ENCODE measurements at places on chromosomes 7 and 10.

GRCh38 chr7:158106272-158106671, 481.4 kb downstream of the PTPRN2 start:
- DNase-seq: no peak

GRCh38 chr7:51318886-51319579, 2.4 kb upstream of the COBL start:
- no peak for DNase-seq

DNA sequence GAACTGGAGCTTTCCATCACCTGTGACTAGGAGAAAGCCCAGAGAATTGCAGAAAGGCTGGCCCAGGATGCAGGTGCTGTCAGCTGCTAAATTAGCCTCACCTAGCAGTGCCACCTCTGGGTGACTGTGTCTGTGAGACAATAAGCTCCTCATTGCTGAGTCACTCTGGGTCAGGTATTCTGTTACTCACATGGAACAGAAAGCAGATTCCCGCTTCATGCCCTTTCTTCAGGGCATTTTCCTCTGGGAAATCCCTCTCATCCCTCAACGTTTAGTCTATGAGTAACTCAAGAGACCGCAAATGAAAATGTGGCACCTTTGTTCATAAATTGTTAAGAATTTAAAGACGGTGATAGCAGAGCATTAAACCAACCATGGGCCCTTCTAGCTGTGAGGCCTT, 184.0 kb downstream of the ADAM12 start:
- DNase-seq: no peak

- no peak for DNase-seq
Measured at GRCh38 chr10:125097409-125098070, 62.8 kb downstream of the CTBP2 start.

DNA sequence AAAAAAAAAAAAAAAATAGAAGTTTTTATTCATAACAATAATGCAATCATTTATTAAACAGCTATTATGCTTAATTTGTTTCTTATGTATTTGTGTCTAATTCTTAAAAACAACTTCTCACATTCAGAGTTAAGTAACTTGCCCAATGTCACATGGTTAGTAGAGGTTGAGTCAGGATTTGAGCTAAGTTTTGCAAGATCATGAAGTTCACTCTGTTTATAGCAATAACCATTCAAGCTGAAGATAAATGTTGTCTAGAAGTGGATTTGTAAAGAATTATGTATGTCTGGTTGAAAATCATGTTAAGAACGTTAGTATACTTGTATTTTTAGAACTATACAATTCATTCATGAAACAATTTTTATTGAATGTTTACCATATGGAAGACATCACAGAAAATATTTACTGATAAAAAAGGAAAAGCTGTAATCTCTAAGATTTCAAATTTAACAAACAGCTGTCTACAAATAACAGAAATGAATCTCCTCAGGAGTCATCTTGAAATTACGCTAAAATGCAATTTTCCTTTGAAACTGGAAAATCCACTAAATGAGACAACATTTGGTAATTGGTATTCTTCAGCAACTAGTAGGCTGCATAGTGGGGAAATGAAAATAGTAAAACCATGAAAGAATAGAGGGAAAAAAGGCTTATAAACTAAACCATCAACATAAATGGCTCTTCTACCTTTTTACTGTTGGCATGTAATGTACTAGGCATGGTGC, 70.5 kb upstream of the AHR start:
- DNase-seq: no peak
